ENCODE measurements at places on chromosomes 12 and 14. TPM values are rescaled to one million over a fixed set of nuclear protein-coding genes. Genes with fewer than 3 reads are reported as not detected.
A peak's percentile ranks its signal among the peaks of the same experiment; 100 is the strongest.

GRCh38 chr12:104493496-104493895, 36.7 kb downstream of the CHST11 start:
- no peak for DNase-seq
- no peaks in the 10 kb centered on the region for H3K27me3 ChIP-seq
- peak overlapping the region; percentile 53 for H3K27ac ChIP-seq
- no peaks in the 10 kb centered on the region for H3K36me3 ChIP-seq
- no peak overlapping the region for H3K4me3 ChIP-seq
- peaks cover 18% of the 10 kb centered on the region for H3K4me1 ChIP-seq

Gene MUCL1
- not detected for total RNA-seq

DNA sequence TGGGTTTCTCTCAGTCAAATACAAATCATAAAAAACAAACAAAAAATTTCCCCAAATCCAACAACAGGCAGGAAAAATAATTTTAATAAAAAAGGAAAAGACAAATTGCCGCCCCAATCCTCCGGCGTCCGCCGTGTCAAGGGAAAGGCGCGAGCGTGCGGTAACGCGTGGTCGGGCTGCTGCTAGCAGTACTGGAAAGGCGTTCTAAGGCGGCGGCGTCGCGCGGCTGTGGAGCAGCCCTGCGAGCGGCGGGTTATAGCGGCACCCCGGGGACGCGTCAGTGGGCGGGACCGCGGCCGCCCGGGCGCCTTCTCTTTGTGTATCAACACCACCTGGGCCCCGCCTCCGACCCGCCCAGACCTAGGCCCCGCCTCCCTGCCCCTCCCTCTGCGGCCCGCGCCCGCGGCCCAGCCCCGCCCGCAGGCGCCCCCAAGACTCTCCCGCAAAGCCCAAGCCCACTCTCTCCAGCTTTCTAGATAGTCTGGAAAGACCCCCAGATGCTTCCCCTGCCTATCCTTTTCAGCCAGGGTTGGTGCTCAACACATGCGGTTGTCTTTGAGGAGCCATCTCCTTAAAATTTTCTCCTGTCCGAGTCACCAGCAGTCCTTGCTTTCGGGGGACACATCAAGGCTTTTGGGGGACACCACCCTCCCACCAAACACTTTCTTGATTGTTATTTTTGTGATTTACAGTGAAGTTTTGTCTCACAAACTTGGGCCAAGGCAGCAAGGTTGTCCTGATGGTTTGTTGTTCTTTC, at the start of gene SLC38A2:
TSS of gene SLC38A2 (minus strand) at position 230 of the 757 bp plus-strand sequence. CDS start 1,480 bp downstream, outside the sequence.
- peak within 1 kb of the TSS; percentile 94 for H3K4me3 ChIP-seq
- peak within 1 kb of the TSS; percentile 91 for H3K27ac ChIP-seq
- peak; percentile 99 for DNase-seq
- H3K27me3 ChIP-seq: no peaks in the 10 kb centered on the region
- peaks cover 35% of the 10 kb centered on the region for H3K36me3 ChIP-seq

DNA sequence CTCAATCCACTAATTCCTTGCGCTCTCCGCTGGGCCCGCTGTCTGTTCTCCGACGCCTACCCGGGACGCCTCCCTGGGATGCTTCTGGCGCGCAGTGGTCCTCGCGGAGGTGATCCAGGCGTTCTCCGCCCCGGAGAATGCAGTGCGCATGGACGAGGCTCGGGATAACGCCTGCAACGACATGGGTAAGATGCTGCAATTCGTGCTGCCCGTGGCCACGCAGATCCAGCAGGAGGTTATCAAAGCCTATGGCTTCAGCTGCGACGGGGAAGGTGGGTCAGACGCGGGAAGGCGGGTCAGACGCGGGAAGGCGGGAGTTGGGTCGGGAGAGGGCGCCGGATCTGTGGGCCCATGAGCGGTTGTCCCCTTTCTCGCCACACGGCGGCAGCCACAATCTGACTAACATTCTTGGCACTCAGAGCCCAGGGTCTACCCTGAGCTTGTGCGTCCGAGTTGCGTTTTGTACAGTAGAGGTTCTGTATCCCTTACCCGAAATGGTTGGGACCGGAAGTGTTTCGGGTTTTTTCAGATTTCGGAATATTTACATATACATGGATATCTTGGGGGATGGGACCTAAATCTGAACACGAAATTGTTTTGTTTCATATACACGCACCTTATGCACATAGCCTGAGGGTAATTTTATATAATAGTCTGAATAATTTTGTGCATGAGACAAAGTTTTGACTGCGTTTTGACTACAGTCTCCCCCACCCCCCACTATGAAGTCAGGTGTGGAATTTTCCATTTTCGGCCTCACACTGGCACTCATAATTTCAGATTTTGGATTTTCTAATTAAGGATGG, 762 bp downstream of the C12orf57 start:
- peak overlapping the region; percentile 46 for H3K4me3 ChIP-seq
- H3K27ac ChIP-seq: peak overlapping the region; percentile 93
- H3K27me3 ChIP-seq: no peaks in the 10 kb centered on the region
- H3K36me3 ChIP-seq: peaks cover 42% of the 10 kb centered on the region

DNA sequence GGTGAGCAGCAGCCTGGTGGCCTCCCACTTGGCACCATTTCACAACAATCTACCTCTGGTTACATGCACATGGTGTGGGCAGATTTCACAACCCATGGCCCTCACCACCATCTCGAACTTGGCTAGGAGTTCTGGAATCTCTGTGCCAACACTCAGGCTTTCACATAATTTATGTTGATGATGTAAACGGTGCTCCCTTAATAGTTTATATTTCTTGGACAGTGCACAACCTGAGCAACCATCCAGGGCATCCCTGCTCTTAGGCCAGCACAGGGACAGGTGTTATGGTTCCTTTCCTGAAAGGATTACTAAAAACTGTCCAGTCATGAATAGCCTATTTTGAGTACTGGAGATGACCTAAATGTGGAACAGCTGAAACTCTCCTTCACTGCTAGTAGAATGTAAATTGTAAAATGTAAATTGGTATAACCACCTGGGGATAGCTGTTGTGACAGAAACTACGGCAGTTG, 28.6 kb downstream of the ABCB9 start:
- DNase-seq: no peak
- H3K27ac ChIP-seq: no peak overlapping the region
- H3K4me3 ChIP-seq: no peak overlapping the region

- H3K27me3 ChIP-seq: no peaks in the 10 kb centered on the region
- no peak overlapping the region for H3K4me3 ChIP-seq
- H3K27ac ChIP-seq: no peak overlapping the region
- no peak for DNase-seq
- peaks cover 48% of the 10 kb centered on the region for H3K36me3 ChIP-seq
- H3K4me1 ChIP-seq: peaks cover 20% of the 10 kb centered on the region
Observed at GRCh38 chr12:109943811-109944210, 43.7 kb downstream of the TCHP start.

DNA sequence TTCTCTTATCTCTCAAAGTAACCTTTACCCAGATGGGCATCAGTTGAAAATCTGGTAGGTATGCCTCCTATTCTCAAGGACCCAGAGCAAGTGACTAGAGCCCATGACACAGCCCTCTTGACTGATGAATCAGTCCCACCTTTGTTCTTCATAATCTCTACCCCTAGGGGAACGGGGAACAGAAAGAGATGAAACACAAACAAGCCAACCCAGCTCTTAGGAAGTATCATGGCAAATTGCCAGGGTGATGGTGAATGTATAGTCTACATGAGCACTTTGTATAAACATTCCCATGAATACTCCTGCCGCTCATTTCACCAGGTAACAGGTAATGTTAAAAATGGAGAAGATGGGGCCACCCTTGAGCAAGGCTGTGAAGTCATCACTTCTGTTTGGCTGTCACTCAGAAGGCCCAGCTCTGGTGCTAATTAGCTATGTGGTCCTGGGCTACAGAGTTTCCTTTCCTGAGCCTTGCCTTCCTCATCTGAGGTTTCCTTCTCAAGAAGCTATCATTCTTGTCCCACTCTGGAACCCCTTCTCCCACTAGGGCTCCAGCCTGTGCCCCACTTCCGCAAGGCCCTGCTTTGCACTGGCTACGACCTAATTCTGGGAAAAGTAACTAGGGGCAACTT, 161.7 kb downstream of the ANO2 start:
- H3K27me3 ChIP-seq: no peaks in the 10 kb centered on the region
- DNase-seq: no peak
- no peak overlapping the region for H3K4me3 ChIP-seq
- H3K27ac ChIP-seq: no peak overlapping the region

- H3K27ac ChIP-seq: no peak overlapping the region
- H3K27me3 ChIP-seq: no peaks in the 10 kb centered on the region
- H3K36me3 ChIP-seq: no peaks in the 10 kb centered on the region
- peaks cover 4% of the 10 kb centered on the region for H3K4me1 ChIP-seq
- DNase-seq: no peak
Observed at GRCh38 chr14:89625731-89626232, 208.7 kb upstream of the FOXN3 start.

DNA sequence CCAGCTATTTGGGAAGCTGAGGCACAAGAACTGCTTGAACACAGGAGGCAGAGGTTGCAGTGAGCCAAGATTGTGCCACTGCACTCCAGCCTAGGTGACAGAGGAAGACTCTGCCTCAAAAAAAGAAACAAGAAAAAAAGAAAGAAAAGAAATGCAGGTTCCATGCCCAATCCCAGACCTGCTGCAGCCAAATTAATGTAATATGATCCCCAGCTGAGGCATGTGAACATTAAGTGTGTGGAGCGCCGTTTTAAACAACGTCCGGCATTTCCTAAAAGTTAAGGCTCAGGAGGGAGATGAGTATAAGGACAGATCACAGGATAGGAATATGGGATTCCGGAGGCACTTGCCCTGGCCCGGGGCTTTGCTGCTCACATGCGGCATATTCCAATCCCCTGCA, 162.9 kb downstream of the KSR2 start:
- H3K27me3 ChIP-seq: no peaks in the 10 kb centered on the region
- no peak overlapping the region for H3K27ac ChIP-seq
- H3K36me3 ChIP-seq: no peaks in the 10 kb centered on the region
- H3K4me1 ChIP-seq: no peaks in the 10 kb centered on the region
- no peak for DNase-seq
